ENCODE measurements at places on chromosomes 5 and 9.

GRCh38 chr9:122042056-122042455 lies 51.1 kb downstream of the TTLL11 start:
- DNase-seq = no peak

- DNase-seq = no peak
Observed at GRCh38 chr5:163649514-163649913, 144.1 kb downstream of the MAT2B start.

DNA sequence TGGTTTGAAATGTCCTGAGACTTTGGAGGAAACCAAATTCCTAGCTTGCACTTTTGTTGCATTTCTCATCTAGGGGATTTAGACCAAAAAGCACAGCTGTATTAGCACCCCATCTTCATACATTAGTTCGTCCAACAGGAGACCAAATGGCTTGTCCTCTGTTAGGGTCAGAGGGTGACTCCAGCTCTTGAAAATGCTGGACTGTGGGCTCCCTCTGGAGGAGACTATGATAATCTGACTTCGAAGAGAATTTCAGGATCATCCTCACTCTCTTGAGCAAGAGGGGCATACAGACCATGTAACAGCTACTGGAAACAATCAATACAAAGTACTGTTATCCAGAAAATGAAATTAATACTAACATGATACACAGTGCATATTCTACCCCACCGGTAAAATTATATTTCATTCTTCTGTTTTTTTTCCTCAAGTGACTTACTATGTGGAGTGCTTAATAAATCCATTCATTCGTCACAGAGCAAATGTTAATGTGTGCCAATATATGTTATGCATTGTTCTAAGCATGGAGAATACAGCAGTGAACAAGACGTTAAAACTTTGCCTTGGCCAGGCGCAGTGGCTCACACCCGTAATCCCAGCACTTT lies 63.7 kb upstream of the PPP2CA start:
- peak; percentile 54 for DNase-seq

DNA sequence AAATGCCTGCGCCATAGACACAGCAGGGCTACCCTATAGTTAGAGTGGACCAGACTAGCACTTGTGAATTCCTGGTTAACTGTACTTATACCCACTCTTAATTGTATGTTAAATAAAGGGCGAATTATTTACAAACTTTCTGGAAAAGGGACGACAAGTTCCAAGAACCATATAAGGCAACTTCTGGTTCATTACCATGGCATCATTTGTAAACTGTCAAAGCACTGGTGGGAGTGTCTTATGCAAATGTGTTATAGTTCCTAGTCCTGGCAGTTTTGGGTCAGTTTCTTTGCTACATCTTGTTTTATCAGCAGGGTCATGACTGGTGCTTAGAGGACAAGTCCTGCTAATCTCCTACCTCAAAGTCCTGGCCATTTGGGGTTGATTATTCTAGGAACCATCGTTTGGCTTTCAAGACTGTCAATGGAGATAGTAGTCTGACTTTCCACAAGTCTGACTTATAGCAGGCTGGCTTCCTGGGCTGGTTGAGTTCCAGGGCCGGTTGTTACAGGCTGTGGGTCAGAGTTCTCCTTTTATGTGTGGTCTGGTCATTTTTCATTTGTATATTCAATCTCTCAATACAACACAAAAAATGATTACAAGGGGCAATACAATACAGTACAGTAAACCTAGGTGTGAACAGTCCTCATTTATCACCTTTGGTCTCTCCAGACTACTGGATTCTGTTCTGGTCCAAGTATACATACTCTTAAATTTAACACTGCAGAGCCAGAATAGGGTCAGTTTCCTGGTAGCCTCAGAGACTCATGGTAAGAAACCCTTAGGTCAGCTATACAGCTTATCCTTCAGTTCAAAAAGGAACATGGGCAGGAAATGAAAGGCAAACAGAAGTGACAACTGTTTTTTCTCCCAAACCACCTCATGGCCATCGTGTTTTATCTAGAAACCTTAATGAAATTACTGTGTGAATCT lies 8.3 kb upstream of the CFAP95 start:
- no peak for DNase-seq

GRCh38 chr5:95934207-95934804 lies 27.3 kb downstream of the ELL2 start:
- no peak for DNase-seq

DNA sequence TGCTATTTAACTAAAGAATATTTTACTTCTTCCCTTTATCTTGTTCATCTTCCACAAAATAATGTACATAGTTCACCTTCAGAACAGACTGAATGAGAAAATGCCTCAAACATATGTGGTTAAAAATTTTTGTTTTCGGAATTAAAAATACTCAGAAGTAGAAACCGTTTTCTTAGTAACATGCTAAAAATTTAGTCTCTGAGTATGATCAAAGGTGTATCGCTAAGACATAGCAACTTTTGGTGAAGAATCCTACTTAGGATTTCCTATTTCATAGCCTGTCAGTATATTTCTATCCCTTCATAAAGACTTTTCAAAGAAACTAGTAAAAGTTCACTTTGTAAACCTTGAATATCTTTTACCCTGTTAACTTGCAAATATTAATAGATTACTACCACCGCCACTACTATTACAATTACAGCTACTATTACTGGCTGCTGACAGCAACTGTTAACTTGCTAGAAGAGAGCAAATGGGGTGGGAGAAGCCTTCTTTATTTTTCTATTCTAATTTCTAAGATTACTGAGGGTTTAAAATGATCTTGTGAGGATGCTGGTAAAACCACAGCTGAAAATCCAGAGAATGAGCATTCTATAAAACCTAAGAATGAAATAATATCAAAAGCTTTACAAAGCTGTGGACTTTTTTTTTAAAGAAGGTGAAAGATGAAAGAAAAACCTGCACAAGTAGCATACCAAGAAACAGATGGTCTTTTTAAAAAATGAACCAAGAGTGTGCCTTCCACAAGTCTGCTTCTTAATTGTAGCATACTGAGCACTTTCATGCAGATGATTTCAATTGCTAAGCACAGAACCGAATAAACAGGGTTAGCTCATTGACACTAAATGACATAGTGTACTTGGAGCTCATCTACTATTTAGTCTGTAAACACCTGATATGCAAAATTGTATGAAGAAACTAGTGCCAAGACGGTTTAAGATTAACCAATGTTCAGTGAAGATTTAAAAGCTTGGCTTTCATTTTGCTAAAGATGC lies 246.3 kb upstream of the EFNA5 start:
- no peak for DNase-seq

- DNase-seq = no peak
Observed at GRCh38 chr9:114384836-114385396, 2.9 kb downstream of the AKNA start.

DNA sequence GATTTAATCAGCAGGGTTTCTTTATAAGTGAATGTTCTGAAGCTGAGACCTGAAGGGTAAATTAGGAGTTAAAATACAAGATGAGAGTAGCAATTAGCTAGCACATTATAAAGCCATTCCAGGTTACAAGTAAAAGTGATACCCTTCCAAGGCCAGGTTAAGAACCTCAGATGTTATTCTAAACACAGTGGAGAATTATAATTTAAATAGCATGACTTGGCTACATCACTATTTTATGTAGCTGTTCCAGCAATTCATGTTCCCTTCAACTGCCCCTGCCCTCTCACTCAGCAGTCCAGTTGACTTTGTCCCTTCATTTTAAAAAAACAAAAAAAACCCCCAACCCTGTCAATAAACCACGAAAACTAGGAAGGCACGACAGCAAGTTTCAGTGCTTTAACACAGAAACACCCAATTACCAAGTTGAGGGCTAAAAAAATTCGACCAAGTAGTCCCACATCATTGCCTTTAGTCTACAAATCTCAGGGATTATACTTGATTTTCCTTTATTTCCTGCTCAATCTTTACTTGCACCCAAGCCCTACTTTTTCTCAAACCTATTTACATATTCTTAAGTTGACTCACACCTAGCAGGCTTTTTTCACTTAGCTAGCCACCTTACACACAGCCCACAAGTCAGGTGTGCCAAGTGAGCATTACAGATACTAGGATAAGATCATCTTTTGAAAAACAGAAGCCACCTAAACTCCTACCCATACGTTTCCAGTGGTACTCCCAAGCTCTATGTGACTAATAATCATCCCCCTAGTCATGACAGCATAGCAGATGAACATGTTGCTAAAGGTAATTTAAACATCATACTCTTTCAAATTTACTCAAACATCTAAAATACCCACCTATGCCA lies 3.4 kb downstream of the RPL37 start:
- no peak for DNase-seq

- no peak for DNase-seq
Observed at GRCh38 chr5:76177978-76178377, 94.8 kb downstream of the SV2C start.

- DNase-seq = no peak
Observed at GRCh38 chr5:123802298-123802951, 290.4 kb downstream of the CSNK1G3 start.

GRCh38 chr5:50874306-50875001 lies 208.0 kb downstream of the PARP8 start:
- no peak for DNase-seq

- peak; percentile 33 for DNase-seq
Observed at GRCh38 chr5:10695055-10695649, 65.9 kb downstream of the DAP start.

DNA sequence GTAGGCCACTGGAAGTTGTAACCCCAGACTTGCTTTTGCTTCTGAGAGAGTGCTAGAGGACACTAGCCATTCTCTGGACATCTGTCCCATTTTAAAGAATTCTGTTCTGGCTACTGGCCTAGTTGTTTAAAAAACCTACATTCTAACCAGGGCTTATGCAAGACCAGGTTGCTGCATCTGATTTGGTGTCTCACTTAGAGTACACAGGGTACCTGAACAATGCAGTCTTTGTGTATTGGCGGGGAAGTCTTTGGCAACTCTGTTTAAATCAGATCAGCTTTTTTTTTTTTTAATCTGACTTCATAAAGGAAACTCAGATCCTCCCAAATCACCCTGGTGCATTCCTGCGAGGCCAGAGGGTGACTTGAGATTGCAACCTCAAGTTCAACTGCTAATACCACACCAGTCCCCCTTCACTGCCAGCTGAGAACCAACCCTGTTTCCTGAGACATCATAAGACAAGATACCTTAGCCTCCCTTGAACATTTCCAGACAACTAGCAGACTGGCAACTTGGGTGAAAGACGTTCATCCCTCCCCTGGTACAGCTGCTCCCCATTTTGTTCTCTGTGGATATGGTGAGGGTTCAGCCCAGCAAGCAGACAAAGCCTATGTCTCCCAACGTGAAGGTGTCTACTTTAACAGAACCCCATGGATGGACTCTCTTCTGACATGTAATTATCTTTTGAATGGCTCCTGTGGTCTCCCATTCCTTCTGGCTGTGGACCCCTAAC lies 27.0 kb downstream of the SKP1 start:
- no peak for DNase-seq

- DNase-seq = peak; percentile 26
Observed at GRCh38 chr9:127455324-127455992, 4.1 kb downstream of the LRSAM1 start.

GRCh38 chr9:119945686-119946085 lies 576.5 kb upstream of the BRINP1 start:
- no peak for DNase-seq

Data from CD4-positive, alpha-beta T cell treated with Interleukin-15 for 1 hour (primary cell).